ENCODE measurements at places on chromosomes 4 and X.

DNA sequence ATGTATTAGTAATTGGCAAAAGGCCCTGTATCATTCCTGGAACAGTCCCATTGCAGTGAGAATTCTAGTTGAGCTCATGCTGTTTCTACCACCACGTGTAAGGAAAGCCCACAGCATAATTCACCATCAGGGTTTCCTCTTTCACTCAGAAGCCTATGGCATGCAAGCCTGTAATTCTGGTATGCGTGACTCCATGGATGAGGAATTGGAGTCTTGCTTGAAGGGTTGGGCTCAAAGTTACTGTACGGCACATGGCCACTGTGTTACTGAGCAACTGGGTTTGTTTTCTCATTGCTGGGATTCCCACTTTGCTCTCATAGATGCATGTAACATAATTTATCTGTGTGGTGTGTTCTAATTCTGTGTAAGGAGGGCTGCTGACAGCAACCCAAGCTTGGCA is 132.3 kb upstream of the NR3C2 start:
- peak; percentile 40 for DNase-seq

DNA sequence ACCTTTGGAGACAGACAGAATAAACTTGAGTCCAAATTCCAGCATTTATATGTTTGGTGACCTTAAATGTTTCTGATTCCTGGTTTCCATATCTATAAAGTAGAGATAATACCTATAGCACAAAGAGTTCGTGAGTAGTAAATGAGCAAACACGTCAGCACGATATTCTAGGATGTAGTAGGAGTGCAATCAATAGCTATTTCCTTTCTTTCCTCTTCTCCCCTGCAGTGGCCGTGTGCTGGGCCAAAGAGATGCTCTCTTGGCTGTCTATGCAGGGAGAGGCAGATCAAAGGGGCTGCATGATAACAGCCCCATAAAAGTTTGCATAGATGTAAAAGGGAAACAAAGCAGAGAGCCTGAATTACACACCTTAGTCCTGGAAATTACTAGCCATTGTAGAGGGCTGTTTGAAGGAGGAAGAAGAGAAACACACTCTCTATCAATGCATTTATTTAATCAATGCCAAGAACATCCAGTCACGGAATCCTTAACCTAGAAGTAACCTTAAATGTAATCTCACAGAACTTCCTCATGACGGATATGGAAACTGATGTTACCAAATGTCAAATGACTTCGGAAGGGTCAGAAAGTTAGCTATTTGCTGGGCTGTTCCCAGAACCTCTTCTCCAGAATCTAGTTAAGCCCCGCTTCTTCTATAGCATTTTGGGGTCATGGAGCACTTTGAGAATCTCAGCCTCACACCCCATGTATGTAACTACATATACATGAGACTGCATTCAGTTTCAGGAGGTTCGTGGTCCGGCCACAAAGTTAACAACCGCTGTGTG is 35.5 kb upstream of the PLAC8 start:
- no peak for DNase-seq

DNA sequence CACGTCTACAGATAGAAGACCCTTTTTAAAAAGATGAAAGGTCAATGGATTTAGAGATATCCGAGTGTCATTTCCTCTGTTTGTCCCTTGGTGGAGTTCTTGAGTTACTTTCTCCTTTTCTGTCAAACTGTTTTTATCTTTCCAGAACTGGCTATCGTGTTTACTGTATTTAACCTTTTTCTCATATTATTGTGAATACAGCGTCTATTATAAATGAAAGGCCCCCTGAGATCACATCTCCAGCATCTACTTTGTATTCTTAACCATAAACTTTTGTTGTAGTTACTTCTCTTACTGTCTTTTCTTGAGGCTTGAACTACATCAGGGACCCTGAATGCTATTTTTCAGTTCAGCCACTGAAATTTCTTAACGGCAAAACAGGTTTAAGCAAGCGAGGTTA is 4.0 kb upstream of the PCDH7 start:
- peak; percentile 28 for DNase-seq

DNA sequence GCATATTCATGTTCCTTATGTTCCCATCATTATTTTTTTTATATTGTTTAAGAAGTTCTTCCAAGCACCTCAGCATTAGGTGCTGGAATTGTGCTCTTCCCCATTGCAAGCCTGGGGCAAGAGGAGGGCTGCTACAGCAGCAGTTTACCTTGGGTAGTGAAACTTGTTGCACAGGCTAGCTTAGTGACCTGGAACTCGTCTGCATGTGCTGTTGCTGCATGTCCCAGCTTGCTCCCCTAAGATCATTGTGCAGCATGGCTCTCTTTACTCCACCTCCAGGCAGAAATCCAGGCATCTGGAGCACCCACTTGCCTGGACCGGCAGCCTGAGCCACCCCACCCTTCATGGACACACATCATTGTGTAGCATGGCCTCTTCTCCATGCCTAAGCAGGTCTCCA is 776.0 kb downstream of the GLUD2 start:
- DNase-seq: no peak

- no peak for DNase-seq
These were observed 98.9 kb downstream of the ATXN3L start for GRCh38 chrX:13220916-13221315.

GRCh38 chrX:153443476-153444332 is 2.2 kb downstream of the TREX2 start:
- DNase-seq: no peak

- no peak for DNase-seq
These were observed 48.6 kb upstream of the ARSJ start for GRCh38 chr4:114028071-114028470.

- no peak for DNase-seq
These were observed 49.3 kb upstream of the EOLA2 start for GRCh38 chrX:149987613-149988012.

- peak; percentile 11 for DNase-seq
These were observed 135.5 kb downstream of the AMMECR1 start for GRCh38 chrX:110182362-110182761.

DNA sequence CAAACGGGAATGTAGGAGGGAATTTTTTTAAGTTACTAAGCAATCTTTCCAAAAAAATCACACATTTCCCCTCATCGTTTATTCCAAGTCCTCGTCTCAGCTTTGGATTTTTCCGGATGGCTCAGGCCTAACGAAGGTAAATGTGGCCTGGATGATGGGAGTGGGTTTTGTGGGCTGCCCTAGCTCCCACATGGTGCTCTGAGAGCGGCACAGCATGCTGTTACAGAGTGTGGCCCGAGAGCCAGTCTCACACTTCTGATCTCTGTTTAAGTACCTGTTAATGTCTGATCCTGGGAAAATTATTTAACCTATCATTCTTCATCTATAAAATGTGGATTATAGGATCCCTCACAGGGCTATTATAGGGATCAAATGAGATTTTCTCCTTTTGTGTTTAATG is 38.2 kb upstream of the ADAM29 start:
- no peak for DNase-seq

- DNase-seq: peak; percentile 5
These were observed 22.0 kb upstream of the ZCCHC4 start for GRCh38 chr4:25290490-25291067.

GRCh38 chr4:173577963-173578362 is 47.9 kb upstream of the HAND2 start:
- DNase-seq: no peak

DNA sequence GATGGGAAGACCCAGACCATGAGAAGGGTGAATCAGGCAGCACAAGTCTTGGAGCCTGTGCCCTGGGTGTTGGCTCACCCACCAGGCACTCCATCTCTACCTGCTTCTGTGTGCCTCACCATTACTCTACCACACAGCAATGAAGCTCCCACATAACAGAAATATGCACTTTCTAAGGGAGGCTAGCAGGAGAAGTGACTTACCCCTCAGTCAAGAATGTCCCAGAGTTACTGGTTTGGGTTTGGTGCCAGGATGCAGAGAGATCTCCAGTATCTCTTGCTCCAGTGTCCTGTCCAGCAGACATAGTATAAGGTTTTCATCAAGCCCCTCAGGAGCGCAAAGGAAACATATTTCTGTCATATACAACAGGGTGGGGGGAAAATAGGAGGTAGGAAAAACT is 11.3 kb upstream of the RAB40A start:
- peak; percentile 74 for DNase-seq

Measured in fibroblast of skin of scalp (primary cell).